ENCODE measurements at places on chromosomes 7 and 10.

GRCh38 chr7:27651702-27652101, 11.0 kb downstream of the HIBADH start:
- DNase-seq: no peak

DNA sequence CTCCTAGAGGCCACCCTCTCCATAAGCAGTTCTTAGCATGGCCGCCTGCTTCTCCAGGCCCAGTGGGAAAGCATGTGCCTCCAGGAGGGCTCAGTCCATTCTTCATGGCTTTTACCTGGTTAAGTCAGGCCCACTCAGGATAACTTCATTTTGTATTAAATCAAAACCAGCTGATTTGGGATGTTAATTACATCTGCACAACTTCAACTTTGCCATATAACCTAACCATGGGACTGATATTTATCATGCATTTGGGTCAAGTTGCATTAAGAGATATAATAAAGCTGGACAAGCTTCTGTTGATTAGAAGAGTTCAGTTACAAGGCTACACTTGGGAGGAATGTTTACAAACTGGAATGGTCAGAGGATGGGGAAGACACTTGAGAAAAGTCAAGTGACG, 65.5 kb downstream of the EGFR start:
- DNase-seq: no peak

DNA sequence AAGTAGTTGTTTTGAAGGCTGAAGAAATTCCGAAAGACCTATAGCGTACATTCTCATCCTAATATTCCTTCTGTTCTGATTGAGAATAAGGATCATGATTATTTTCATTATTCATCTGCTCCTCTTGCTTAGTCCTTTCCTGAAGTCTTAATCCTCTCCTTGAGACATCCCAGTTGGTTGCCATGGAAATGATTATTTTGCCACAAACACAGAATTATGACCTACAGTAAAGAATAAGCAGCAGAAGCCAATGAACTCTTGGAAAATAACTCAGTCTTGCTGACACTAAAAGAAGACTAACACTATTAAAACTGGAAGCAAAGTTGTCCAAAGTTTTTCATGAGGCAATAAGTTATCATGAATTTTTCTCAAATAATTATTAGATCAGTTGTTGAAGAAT, 47.8 kb upstream of the JAZF1 start:
- DNase-seq: no peak

GRCh38 chr10:29630205-29631048, 4.3 kb downstream of the SVIL start:
- DNase-seq: no peak

DNA sequence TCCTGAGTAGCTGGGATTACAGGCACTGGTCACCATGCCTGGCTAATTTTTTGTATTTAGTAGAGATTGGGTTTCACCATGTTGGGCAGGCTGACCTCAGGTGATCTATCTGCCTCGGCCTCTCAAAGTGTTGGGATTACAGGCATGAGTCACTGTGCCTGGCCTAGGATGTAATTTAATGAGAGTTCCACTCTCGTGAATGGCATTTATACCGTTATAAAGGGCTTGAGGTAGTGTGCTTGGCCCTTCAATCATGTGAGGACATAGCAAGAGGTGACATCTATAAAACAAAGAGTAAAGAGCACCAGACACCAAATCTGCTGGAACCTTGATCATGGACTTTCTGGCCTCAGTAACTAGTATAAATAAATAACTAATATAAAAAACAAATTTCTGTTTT, 93.5 kb upstream of the PPP1R9A start:
- no peak for DNase-seq

DNA sequence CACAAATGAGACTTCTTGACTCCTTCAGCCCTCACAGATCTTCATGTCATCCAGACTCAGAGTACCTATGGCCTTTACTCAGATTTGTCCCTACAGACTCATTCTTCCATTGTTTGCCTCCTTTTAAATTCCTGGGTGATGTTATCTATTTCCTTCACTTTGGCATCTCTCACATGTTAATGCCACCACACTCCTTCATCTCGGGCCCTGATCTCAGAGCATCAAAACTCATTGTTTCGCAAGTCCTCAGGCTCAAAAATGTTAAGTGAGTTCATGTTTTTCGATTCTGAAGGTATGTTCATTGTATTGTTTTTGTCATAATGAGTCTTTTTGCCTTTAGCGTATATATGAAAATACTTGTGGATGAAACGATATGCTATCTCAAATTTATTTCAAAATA, 62.3 kb upstream of the AHR start:
- no peak for DNase-seq

- no peak for DNase-seq
Measured at GRCh38 chr10:110209926-110210673, 2.7 kb downstream of the MXI1 start.

DNA sequence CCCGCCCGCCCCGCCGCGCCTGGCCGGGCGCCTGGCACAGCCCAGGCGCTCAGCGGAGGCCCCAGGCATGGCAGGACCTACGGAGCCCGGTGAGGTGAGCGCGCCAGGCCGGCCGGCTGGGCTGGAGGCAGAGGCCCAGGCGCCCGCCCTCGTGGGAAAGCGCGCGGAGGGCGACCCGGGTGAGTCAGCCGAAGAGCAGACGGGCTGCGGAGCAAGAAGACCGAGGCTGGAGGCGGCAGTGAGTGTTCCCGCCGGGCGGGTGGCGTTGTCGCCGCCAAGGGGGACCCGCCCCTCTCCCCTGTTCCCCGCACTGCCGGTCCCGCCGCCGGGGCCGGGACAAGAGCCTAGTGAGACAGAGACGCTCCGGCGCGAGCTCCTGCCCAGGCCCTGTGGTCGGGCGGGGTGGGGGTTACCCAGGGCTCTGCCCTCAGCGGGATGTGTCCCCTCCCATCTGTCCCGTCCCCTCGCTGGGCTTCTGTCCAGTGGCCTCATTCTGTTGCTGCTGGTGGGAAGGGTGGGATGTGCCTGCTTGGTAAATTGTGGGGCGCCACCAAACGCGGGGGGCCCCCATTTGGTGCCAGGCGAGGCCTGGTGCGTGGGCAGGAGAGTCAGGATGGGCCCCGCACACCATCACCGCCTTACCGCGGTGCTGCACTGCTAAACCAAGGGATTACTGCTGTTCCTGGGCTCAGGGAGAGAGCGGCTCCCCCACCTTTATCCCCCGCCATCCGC, 17.0 kb upstream of the NODAL start:
- no peak for DNase-seq

- no peak for DNase-seq
Measured at GRCh38 chr7:24783698-24784097, 26.4 kb upstream of the GSDME start.

GRCh38 chr10:132057191-132057681, 8.5 kb upstream of the JAKMIP3 start:
- DNase-seq: no peak

- no peak for DNase-seq
Measured at GRCh38 chr10:90530521-90530920, 327.3 kb downstream of the HTR7 start.

GRCh38 chr10:118511711-118512110, 83.7 kb downstream of the PRLHR start:
- DNase-seq: peak; percentile 62

DNA sequence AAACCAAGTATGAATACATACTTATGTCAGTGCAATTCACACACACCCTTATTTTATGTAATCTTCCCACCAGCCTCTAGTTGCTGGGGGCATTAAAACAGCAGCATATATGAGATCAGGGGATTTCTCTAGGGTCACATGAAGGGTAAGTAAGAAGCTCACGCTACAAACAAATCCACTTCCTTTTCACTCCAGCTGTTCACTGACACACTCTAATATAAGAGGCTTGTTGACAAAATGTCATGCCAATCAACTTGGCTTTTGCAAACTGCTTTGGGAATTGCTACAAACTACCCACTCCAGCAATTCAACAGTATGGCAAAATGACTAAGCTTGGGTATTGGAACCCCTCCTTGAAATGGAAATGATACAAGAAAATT, 10.3 kb downstream of the FAM3C start:
- DNase-seq: no peak

DNA sequence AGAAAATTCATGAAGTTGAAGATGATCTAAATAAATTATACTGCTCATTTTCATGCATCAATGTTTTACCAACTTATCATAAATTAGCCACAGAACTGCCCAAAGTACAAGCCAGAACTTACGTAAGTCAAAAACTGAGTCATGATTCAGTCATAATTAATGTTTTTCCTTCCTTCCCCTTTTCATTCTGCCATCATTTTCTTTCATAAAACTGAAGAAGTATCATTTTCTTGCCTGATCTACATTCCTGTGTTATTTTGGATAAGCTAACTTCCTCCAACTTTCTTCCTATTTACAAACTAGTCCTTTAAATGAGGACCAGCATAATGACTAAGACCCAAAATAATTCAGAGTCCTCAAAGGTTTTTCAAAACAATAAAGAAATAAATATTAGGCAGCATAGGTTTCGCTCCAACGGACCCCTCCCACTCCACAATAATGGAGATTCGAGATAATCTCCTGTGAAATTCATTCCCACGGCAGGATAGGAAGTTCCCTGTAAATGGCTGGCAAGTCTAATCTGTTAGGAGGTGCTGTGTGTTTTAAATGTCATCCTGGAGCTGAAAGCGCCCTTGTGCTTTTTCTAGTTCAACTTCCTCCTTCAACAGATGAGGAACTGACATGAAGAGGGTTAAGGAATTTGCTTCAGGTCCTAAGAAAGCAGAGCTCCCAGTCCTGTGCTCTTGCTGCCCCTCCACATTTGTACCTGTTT, 218.9 kb downstream of the DOCK4 start:
- DNase-seq: peak; percentile 25

DNA sequence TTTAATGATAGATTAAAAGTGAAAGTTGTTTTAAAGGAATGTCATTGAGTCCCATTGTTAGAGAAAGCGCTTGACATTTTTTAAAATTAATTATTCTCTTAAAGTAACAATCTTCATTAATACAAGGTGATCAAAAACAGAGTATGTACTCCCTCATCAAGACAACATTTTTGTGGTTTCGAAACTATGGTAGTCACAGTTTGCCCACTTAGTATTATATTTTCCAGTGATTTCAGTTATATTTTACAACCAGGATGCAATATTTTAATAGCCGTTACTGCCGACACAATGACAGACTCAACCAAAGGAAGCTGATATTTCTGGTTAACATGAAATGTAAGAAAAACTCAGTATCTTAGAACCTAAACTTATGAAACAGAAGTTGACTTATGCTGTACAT, 31.3 kb downstream of the MKX start:
- no peak for DNase-seq

DNA sequence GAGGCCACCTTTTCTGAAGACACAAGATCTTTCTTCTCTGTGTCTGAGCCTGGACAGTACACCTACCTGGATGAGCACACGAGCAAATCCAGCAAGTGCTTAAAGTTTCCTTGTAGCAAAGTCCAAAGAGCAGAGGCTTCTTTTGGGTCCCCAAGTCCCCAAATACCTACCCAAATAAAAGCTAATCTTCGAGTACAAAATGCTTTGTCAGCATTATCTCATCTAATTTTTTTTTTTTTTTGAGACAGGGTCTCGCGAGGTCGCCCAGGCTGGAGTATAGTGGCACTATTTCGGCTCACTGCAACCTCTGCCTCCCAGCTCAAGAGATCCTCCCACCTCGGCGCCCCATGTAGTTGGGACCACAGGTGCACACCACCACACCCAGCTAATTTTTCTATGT, 24.6 kb downstream of the MYOF start:
- DNase-seq: no peak

- no peak for DNase-seq
Measured at GRCh38 chr10:6297951-6298381, 95.2 kb downstream of the PFKFB3 start.

- no peak for DNase-seq
Measured at GRCh38 chr7:152544481-152544927, 108.7 kb upstream of the KMT2C start.

- no peak for DNase-seq
Measured at GRCh38 chr7:43591558-43592180, 8.8 kb downstream of the STK17A start.

- DNase-seq: no peak
Measured at GRCh38 chr10:79403441-79404230, 41.8 kb downstream of the ZCCHC24 start.

- DNase-seq: no peak
Measured at GRCh38 chr7:149209518-149210269, 14.3 kb downstream of the ZNF282 start.

DNA sequence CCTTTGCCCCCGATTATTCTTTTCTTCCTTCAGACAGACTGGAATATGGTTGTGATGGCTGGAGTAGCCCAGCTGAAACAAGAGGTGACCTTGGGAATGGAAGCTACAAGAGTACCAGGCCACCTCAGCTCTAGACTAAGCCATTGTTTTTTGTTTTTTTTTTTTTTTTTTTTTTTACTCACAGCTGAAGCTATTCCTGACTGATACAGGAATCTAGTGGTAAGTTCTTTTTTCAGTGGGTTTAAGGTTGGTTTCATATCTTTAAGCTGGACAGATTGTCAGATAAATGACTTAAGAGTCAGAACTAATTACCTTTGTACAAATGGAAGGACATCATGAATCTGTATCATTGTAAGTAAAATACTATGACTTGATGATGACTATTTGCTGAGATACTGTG, 30.2 kb upstream of the PTPN12 start:
- no peak for DNase-seq

- DNase-seq: no peak
Measured at GRCh38 chr7:100804681-100805431, 22.5 kb downstream of the EPHB4 start.

DNA sequence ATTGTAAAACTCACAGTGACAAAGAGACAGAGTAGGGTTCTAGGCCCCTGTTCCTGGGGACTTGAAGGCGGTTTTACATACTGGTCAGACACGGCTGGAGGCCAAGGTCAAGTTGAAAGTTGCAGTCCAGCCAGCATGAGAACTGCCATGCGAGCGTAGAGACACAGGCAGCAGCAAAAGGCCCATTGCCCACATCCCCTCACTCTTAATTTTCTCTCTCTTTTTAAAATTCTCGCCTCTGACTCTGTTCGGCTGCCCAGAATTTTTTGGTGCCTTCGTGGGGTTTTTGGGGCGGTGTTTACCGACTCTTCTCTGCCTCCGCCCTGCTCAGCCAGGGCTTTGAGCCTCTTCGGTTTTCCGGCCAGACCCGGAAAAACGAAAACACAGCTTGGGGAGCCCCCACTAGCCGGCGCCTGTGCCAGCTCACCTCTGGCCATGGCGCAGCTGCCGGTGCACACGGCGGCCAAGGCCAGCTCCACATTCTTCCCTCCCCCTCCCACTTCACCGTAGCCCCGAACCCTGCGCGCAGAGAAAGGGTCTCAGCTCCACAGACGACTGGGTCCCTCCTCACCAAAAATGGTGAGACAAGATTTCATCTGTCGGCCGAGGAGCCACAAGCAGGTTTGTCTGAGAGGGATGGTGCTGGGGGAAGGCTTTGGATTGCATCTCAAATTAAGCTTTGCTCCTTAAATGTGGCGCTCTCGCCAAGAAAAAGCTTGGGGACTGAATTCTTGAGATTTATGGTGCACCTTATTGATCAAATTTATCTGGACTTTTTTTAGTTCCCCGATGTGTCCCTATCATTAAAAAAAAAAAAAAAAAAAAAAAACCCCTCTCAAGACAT, 2.3 kb upstream of the HOXA13 start:
- DNase-seq: no peak

GRCh38 chr7:157989589-157989988, 598.0 kb downstream of the PTPRN2 start:
- DNase-seq: no peak
